ENCODE measurements at places on chromosomes 12 and 14. TPM values are rescaled to one million over a fixed set of nuclear protein-coding genes. Genes with fewer than 3 reads are reported as not detected.

- H3K27ac ChIP-seq: no peak overlapping the region
- H3K27me3 ChIP-seq: no peaks in the 10 kb centered on the region
- peaks cover 31% of the 10 kb centered on the region for H3K4me1 ChIP-seq
- DNase-seq: no peak
- no peak overlapping the region for H3K4me3 ChIP-seq
Observed at GRCh38 chr12:49230176-49230804, 34.6 kb upstream of the TUBA1C start.

DNA sequence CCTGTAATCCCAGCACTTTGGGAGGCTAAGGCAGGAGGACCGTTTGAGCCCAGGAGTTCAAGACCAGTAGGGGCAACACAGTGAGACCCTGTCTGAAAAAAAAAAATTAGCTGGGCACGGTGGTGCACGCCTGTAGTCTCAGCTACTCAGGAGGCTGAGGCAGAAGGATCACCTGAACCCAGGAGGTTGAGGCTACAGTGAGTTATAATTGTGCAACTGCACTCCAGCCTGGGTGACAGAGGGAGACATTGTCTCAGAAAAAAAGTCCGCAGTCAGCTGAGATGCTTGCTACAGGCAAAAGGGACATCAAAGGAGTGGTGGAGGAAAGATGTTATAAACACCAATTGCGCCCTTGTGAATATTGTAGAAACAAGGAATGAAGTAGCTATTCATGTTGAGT lies 77.8 kb downstream of the NDUFA12 start:
- no peaks in the 10 kb centered on the region for H3K36me3 ChIP-seq
- no peaks in the 10 kb centered on the region for H3K4me1 ChIP-seq
- no peak overlapping the region for H3K27ac ChIP-seq
- H3K4me3 ChIP-seq: no peak overlapping the region
- DNase-seq: no peak

DNA sequence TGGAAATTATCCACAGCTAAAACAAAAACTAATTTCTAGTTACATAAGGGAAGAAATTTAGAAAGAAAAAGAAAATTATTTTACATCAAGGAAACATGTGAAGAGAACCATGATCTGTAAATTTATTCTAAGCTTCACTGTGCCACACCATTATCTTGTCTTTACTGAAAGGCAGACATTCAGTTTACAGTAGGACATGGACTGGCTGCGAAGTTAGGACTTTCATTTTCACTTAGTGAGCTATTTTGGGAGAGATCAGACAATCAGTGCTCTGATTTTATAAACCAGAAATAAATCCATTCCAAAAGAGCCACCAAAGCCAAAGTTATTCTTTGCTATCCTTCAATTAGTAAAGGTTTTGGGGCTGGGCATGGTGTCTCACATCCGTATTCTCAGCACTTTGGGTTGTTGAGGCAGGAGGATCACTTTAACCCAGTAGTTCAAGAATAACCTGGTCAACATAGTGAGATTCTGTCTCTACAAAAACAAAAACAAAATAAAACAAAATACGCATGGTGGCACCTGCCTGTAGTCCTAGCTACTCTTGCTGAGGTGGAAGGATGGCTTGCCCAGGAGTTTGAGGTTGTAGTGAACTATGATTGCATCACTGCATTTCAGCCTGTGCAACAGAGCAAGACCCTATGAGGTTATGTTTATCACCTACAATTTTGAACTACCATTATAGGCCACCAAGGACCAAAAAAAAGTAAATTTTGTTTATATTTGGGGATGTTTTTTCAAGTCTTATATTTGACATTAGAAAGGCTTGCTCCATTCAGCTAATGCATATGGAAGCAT lies 1084.8 kb upstream of the ATXN7L3B start:
- H3K27ac ChIP-seq: no peak overlapping the region
- H3K4me1 ChIP-seq: no peaks in the 10 kb centered on the region
- H3K36me3 ChIP-seq: no peaks in the 10 kb centered on the region
- no peak overlapping the region for H3K4me3 ChIP-seq
- H3K27me3 ChIP-seq: no peaks in the 10 kb centered on the region

DNA sequence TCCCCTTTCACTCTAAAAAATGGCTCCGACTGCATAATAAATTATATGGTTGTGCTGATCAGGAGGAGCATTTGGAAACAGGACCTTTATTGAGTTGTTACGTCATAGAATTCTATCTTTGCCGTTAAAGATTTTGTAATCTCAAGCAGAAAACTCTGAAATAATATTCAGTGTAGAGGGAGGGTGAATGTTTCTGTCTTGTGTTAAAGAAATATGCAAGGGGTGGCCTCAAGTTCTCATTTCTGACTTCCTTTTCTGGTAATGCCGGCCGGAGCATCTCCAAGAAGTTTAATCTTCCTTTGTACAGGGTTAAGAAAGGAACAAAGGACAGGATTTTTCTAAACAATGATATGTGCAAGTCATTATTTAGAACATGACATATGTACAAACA lies 165.1 kb downstream of the SLC38A4 start:
- H3K27ac ChIP-seq: no peak overlapping the region
- no peak for DNase-seq
- H3K27me3 ChIP-seq: no peaks in the 10 kb centered on the region
- H3K4me1 ChIP-seq: peaks cover 51% of the 10 kb centered on the region
- H3K4me3 ChIP-seq: no peak overlapping the region
- no peaks in the 10 kb centered on the region for H3K36me3 ChIP-seq

- H3K27ac ChIP-seq: no peak overlapping the region
- no peaks in the 10 kb centered on the region for H3K36me3 ChIP-seq
- DNase-seq: no peak
- H3K4me3 ChIP-seq: no peak overlapping the region
- H3K4me1 ChIP-seq: no peaks in the 10 kb centered on the region
- H3K27me3 ChIP-seq: peaks cover 21% of the 10 kb centered on the region
Observed at GRCh38 chr12:119341988-119342387, 7.5 kb downstream of the CCDC60 start.

DNA sequence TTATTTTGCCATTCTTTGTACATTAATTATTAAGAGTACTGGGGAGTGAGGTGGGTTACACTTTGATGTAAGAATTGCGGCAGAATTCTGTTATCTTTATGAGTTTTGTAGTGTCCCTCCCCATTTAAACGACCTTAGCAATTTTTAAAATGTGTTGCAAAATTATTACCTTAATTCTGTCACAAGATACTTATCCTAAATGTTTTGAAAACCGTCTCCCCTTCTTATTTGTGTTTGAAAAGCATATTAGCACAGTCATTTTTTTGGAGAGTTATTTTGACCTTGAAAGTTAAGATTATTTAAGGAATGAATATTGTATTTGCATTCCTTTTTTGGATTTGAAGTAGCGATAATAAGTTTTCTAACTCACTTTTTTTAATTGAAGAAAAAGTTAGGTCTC lies 2.2 kb downstream of the ARHGAP5 start:
- peaks cover 47% of the 10 kb centered on the region for H3K4me1 ChIP-seq
- H3K27me3 ChIP-seq: no peaks in the 10 kb centered on the region
- no peaks in the 10 kb centered on the region for H3K36me3 ChIP-seq
- peak overlapping the region; percentile 99 for H3K27ac ChIP-seq
- H3K4me3 ChIP-seq: peak overlapping the region; percentile 99
- no peak for DNase-seq

DNA sequence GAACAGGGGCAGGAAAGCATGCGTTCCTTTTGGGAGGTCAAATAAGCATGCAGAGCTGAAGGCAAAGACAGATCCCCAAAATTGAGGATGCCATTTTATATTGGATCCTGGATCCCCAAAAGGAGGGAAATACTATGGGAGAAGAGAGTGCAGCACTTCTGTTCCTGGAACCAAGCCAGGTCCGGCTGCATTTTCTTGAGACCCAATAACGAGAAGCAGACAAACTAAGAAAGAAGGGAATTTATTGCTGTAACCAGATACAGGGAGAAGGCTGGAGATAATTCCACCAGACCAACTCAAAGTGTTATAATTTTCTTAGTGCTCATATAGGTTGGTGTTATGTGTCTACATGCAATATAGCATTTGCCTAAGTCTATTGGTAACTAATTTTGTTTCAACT lies 60.8 kb downstream of the PDE6H start:
- H3K27me3 ChIP-seq: no peaks in the 10 kb centered on the region
- peaks cover 8% of the 10 kb centered on the region for H3K36me3 ChIP-seq
- no peak overlapping the region for H3K4me3 ChIP-seq
- DNase-seq: no peak
- H3K27ac ChIP-seq: peak overlapping the region; percentile 91

DNA sequence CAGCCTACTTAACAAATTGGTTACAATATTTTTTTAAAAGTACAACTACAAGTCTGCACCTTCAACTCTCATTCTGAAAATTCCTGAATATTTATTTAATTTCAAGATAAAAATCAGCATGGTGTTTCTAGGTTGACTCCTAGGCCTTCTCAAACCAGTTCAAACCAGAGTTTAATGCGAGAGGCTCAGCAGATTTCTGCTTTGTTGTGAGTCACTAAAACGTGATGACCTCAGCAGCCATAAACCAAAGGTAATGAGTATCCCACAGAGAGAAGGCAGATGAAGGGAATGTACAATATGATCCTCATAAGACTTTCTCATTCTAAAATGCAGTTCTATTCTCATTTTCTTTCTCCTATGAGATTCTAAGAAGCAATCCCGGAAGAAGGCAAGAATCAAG lies 1.5 kb downstream of the PRDM4 start:
- peaks cover 8% of the 10 kb centered on the region for H3K36me3 ChIP-seq
- H3K27me3 ChIP-seq: peaks cover 4% of the 10 kb centered on the region
- no peak for DNase-seq
- peak overlapping the region; percentile 89 for H3K4me3 ChIP-seq

DNA sequence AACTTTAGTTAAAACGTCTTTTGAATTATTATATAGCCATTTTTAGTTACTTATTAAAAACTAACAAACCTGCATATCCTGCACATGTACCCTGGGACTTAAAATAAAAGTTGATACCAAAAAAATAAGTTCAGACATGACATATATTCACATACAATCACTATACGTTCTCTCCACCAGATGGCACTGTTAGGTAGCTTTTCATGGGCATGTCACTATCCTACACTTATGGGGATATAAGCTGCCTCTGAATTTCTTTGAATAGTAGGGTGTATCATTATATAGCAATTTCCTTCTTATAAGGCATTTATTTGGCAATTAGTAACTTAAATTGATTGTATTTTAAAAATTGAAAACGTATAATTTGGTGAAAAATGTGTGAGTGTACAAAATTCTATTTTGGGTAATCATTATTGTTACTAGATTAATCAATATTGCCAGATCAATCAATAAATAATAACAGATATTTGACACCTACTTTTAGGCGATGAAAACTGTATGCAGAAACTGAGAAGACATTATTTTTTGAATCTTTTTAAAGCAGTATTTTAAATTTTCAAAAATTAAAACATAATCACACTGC lies 31.8 kb upstream of the OR10A7 start:
- DNase-seq: no peak
- H3K4me1 ChIP-seq: no peaks in the 10 kb centered on the region
- no peak overlapping the region for H3K27ac ChIP-seq
- H3K36me3 ChIP-seq: no peaks in the 10 kb centered on the region
- H3K4me3 ChIP-seq: no peak overlapping the region
- peaks cover 7% of the 10 kb centered on the region for H3K27me3 ChIP-seq

DNA sequence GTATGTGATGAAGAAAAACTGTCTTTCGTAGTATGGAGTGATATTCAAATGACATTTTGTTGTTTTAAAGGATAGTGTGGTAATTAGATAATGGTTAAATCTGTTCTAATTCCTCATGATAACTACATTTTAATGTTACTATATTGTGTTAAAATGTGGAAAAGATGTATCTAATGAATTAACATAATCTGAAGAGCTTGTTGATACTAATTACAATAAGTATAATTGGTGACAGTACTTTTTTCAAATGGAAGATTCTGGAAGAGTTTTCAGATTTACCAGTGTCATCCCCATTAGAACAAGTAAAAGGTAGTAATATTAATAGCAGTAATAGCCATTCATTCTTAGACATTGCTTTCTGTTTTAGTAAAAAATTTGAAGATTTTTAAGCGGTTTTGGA lies 37.6 kb downstream of the CAND1 start:
- peaks cover 75% of the 10 kb centered on the region for H3K36me3 ChIP-seq
- H3K27ac ChIP-seq: no peak overlapping the region
- no peaks in the 10 kb centered on the region for H3K27me3 ChIP-seq
- H3K4me1 ChIP-seq: peaks cover 6% of the 10 kb centered on the region
- no peak overlapping the region for H3K4me3 ChIP-seq

- no peak for DNase-seq
- peaks cover 11% of the 10 kb centered on the region for H3K4me1 ChIP-seq
- H3K27ac ChIP-seq: no peak overlapping the region
- H3K36me3 ChIP-seq: no peaks in the 10 kb centered on the region
- H3K4me3 ChIP-seq: no peak overlapping the region
Observed at GRCh38 chr12:40854604-40855003, 162.4 kb downstream of the CNTN1 start.

DNA sequence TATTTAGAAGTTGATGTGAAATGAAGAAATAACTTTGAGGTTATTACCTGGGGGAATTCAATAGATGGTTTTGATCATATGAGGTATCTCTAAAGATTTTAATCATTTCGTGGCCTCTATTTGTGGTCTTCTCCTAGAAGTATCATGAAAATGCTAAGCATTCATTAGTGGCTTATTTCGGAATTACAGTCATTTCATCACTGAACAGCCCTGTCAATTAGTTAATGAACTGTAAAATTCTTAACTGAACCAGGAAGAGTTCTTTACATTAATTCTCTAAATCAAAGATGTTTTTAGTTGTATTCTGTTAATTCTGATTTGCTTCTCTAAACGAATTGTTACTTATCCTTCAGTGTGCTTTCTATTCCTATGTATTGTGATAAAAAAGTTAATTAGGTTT lies 248.9 kb downstream of the PAX9 start:
- no peak for DNase-seq
- H3K4me1 ChIP-seq: no peaks in the 10 kb centered on the region
- H3K36me3 ChIP-seq: no peaks in the 10 kb centered on the region
- no peak overlapping the region for H3K4me3 ChIP-seq
- no peak overlapping the region for H3K27ac ChIP-seq

DNA sequence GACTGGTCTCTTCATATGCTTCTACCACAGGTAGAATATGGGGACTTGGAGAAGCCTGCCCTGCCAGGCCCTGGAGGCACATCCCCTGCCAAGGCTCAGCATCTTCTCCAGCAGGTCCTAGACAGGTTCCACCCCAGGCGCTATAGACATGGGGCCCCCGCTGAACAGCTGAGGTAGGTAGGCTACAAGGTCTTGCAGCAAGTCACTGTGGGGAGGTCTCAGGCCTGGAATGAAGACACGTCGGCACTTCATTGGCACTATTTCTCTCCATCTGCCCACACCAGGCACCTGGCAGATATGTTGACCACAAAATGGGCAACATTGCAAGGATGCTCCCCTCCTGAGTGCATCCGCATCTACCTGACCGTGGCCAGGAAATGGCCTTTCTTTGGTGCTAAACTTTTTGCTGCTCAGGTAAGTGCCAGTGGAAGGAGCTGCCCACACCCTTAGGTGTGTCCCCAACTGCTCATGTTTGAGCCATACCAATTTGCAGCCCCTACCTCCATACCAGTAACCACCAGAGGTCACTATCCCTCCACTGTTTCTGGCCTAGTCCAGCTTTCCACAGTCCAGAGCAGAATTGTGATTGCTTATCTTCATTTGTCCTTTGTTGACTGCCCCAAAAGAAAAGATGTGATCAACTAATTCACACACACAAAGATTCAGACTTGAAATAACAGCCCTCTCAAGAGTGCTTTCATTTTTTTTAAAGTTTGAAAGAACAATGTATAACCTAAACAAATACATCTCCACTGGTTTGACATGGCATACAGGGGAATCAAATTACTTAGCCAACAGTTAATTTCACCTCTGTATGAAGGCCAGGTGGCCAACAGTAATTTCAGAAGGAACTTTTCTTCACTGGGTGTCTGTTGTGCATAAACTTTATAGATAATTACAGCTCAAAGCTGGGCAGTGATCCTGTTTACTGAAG lies 16.1 kb downstream of the PIGH start:
- H3K27me3 ChIP-seq: no peaks in the 10 kb centered on the region
- no peak for DNase-seq
- no peak overlapping the region for H3K4me3 ChIP-seq
- H3K4me1 ChIP-seq: no peaks in the 10 kb centered on the region

USP44 gene
- 0.25 TPM for total RNA-seq

GARIN6 gene
- not detected for total RNA-seq

FAM181A gene
- total RNA-seq: not detected

INHBC gene
- total RNA-seq: 0.31 TPM

DAO gene
- total RNA-seq: not detected
